ENCODE measurements at places on chromosomes 7 and 10. TPM values are rescaled to one million over a fixed set of nuclear protein-coding genes. Genes with fewer than 3 reads are reported as not detected.

RARRES2 gene
- polyA plus RNA-seq, result 65.9 TPM

DNA sequence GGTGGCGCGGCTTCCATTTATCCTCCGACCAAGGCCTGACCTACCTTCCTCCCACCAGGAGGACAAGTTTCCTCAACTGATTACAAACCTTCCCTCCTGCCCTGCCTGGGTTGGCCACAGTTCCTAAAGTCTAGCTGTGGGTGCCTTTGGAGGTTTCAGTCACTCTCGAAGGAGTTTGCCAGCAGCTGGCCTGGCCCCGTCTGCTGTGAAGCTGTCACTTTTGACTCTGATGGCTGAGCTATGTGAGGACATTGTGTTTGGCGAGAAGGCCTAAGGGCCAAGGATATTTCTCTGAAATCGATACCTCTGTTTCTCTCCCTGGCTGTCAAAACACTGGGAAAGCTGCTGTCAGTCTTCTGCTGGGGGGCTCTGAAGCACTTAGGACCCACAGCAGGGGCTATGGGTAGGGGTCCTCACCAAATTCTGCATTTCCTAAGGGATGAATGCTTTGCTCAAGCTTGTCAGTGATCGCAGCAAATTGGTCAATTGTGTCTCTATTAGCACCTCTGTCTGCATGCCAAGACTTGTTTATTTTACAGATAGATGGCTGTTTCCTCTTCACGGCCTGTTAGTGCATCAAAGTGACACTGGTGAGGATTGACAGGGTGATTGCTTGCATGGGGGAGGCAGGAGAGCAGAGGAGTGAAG, 31.9 kb upstream of the SAMD8 start:
- no peak for DNase-seq

INPP5A gene
- 43.4 TPM for polyA plus RNA-seq

DNA sequence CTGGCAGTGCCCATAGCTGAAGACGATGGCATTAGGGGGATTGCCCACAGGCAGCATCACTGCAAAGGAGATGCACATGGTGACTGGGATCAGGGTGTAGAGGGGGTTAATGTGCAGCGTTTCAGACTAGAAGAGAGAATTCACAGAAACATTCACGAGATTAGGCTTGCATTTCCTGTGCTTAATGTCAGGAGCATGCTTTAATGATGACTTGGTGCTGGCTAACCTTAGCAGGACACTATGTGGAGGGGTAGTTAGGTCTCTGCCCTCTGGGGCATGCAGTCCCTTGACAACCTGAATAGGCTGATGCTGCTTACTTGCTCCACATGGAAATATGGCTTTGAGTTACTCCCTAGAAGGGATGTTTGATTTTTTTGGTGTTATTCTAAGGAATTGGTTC, 21.8 kb downstream of the STMP1 start:
- DNase-seq, result no peak

DNA sequence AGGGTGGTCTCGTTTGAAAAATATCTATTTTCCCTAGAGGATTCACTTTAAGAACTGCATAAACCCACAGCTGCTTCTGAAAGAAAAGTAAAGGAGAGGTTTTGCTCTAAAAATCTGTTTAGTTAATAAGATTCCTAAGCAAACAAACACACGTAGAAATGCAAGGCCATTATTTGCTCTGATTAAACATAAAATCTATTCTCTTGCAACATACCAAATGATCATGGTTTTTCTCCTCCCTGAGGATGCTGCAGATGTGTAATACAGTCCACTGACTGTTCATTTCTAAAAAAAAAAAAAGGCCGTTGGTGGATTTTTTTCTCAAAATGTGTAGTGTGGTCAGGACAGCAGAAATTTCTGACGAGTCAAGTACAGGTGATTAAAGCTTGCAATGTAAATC, 98.6 kb downstream of the BUB3 start:
- no peak for DNase-seq

DNA sequence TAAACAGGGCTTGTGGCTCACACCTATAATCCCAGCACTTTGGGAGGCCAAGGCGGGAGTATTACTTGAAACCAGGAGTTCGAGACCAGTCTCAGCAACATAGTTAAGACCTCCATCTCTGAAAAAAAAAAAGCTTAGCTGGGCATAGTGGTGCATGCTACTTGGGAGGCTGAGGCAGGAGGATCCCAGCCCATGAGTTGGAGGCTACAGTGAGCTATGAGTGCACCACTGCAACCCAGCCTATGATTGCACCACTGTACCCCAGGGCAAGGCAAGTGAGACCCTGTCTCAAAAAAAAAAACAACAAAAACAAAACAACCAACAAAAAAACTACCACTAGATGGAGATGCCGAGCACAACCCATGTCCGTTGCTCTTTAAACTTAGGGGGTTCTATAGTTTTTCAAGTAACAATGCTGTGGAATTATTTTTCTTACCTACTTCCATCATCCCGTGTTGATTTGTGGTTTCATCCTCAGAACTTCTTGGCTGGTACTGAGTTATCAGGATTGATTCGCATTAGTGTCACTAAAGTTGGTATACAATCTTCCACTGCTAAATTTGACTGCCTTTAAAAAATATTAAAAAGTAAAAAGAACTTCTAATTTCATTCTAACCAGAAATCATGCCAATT, 12.2 kb upstream of the REPIN1 start:
- DNase-seq, result no peak

SPDYE8 gene
- polyA plus RNA-seq, result not detected

AOC1 gene
- polyA plus RNA-seq, result 17.9 TPM

OR2A42 gene
- 0.03 TPM for polyA plus RNA-seq
